AG09309 (cell line): ENCODE measurements at places on chromosomes 3 and 15.

GRCh38 chr3:2661078-2661477, 449.1 kb downstream of the IL5RA start:
- DNase-seq = no peak

DNA sequence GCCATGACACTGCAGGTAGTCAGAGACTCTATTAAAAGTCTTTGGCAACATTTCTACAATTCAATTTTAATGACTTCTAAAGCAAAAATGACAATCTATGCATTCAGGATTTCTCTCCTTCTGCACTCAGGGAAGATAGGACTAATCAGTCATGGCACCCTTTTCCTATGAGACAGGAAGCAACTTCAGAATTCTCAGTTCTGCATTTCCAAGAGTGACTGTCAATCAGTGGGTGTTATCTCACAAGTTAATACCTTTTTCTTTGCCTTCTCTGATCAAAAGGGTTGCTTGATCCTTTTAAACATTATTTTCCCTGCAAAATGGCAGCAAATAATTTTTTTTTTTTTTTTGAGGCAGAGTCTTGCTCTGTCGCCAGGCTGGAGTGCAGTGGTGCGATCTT, 7.8 kb upstream of the ICE2 start:
- no peak for DNase-seq

DNA sequence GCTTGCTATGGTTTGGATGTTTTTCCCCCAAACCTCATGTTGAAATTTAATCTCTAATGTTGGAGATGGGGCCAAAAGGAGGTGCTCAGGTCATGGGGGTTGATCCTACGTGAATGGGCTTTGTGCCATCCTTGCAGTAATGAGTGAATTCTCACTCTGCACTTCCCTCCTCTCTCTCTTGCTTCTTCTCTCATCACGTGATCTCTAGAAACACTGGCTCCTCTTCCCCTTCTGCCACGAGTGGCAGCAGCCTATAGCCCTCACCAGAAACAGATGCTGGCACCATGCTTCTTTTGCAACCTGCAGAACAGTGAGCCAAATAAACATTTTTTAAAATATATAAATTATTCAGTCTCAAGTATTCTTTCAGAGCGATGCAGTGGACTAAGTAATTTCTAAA, 13.3 kb upstream of the PLSCR1 start:
- no peak for DNase-seq

- no peak for DNase-seq
Observed at GRCh38 chr15:64883997-64884511, 27.6 kb upstream of the ANKDD1A start.

GRCh38 chr15:36707884-36708435, 128.5 kb downstream of the CDIN1 start:
- no peak for DNase-seq

DNA sequence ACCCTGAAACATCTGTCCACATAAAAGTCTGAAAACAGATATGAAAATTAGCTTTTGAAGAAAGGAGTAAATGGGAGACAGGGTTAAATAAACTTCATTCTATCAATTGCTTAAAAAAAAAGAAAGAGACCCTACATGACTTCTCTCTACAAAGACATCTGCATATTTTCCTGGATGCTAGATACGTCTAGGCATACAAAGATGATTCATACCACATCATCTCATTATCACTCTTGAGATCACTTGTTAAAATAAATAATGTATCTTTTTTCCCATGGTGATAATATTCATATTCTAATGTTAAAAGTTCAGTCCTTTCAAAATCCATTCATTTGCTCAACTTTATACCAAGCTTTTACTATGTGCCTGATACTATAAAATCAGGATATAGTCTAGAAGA, 295.8 kb downstream of the MAGI1 start:
- DNase-seq = no peak

DNA sequence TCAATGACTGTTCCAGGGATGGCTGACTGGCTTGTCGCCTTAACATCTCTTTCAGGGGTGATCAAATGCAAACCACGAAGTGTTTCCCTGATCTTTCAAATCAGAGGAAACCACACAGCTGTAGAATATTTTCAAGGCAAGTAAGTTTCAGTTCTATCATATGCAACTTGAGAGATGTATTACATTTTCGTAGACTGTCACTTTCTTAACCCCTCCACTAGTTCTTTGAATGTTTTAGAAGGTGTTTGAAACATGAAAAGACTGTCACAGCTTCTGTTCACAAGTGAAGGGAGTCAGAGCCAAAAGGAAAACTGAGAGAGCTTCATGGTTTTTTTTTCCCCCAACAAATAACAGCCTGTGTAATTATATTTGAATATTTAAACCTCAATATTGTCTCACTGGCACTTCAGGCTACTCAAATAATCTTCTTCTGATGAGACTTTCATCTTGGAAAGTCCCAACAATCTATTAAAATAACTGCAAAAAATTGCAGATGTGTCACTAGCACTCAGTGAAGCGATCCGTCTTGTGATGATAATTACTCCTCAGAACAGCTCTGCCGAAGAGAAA, 25.9 kb upstream of the CAPN7 start:
- no peak for DNase-seq

DNA sequence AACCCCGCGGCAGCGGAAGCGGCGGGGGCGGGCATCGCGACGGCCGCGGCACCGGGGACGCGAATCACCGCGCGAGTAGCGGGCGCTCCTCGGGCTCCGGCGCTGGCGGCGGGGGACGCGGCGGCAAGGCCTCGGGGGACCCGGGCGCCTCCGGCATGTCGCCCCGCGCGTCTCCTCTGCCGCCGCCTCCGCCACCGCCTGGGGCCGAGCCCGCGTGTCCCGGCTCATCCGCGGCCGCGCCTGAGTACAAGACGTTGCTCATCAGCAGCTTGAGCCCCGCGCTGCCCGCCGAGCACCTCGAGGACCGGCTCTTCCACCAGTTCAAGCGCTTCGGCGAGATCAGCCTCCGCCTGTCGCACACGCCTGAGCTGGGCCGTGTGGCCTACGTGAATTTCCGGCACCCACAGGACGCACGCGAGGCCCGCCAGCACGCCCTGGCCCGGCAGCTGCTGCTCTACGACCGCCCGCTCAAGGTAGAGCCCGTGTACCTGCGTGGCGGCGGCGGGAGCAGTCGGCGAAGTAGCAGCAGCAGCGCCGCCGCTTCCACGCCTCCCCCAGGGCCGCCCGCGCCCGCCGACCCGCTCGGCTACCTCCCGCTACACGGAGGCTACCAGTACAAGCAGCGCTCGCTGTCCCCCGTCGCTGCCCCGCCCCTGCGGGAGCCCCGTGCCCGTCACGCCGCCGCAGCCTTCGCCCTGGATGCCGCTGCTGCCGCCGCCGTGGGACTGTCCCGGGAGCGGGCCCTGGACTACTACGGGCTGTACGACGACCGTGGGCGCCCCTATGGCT, 675 bp downstream of the RBM15B start:
- DNase-seq = no peak

DNA sequence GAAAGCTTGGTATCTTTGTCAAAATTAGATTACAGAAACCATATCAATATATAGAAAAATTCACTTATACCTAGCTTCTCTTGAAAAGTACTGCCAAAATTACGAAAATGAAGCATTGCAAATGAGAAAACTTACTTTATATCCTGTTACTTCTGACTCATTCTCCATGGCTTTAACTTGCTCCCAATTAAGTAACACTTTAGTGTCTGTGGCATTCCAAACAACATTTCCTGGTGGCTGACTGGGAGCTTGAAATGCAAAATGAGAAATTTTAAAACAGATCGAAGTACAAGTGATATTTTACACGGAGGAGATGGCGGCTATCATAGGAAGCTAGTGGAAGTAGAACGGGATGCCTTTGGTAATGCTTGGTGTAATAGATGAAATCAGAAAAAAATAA, 347.3 kb downstream of the CNTN3 start:
- DNase-seq = no peak

- no peak for DNase-seq
Observed at GRCh38 chr3:45311327-45311726, 77.0 kb upstream of the LARS2 start.

DNA sequence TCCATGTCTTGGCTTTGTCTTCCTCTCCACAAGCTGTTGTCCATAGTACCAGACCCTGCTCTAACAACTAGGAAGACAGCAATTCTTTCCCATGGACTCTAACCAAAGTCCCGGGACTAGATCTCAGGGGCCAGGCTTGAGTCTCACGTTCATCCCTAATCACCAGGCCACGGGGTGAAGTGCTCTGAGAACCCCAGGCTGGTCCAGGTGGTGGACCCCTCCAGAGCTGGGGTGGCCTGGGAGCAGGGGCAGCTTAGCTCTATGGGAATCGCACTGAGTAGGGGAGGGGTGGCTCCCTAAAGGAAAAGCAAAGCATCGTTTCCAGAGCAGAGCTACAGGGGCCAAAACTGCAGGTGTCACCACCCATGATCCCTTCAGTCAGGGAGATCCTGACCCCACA, 150.9 kb downstream of the TPRA1 start:
- no peak for DNase-seq
